Esophagus muscularis mucosa (tissue), 4 donors: ENCODE measurements at places on chromosomes 5 and 9. TPM values are rescaled to one million over a fixed set of nuclear protein-coding genes. Genes with fewer than 3 reads are reported as not detected.
A peak's percentile ranks its signal among the peaks of the same experiment; 100 is the strongest.

GRCh38 chr5:106964132-106964531, 706.6 kb downstream of the EFNA5 start:
- DNase-seq, result no peak

DNA sequence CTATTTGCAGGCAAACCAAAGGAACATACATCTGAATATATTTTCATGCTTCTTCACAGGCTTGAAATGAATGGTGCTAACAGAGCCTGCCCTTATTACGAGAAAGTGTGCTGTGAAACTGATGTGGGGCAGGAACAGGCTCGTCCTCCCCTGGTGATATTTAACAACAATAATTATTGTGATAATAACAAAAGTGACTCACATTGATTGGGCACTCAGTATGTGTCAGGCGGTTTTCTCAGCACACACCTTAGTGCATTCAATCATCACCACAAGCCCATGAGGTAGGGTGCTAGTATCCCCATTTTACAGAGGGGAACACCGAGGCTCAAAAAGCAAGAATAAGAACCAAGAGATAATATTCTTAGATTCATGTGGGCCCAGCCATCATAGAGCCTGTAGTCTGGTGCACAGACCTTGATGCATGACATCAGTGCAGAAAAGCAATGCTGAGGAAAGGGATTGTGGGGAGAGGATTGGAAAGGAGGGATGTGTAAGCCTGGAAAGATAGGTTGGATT, 18.1 kb upstream of the BOD1 start:
- DNase-seq, result no peak

DNA sequence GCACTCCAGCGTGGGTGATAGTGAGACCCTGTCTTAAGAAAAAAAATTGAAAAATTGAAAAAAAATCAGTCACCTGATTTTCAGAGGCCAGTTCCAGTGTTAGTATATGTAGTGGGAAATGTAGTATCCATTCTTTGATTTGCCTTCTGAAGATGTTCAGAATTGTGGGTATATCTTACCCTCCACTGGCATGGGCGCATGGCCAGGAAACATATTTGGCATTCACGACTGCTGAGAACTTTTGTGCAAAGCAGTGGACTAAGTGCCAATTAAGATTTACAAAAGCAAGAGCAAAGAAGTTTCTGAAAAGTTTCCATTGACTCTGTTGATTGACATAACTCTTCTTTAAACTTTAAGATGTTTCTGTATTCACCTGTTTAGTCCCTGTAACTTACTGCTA, 2.4 kb downstream of the CAVIN4 start:
- DNase-seq, result no peak

Gene NLN
- total RNA-seq, result 11.9 TPM

- no peak for DNase-seq
Observed at GRCh38 chr9:121551985-121552753, 52.5 kb upstream of the GGTA1 start.

- no peak for DNase-seq
Observed at GRCh38 chr9:120750421-120750820, 36.2 kb upstream of the MEGF9 start.

Gene GOLM1
- 8.6 TPM for total RNA-seq

DNA sequence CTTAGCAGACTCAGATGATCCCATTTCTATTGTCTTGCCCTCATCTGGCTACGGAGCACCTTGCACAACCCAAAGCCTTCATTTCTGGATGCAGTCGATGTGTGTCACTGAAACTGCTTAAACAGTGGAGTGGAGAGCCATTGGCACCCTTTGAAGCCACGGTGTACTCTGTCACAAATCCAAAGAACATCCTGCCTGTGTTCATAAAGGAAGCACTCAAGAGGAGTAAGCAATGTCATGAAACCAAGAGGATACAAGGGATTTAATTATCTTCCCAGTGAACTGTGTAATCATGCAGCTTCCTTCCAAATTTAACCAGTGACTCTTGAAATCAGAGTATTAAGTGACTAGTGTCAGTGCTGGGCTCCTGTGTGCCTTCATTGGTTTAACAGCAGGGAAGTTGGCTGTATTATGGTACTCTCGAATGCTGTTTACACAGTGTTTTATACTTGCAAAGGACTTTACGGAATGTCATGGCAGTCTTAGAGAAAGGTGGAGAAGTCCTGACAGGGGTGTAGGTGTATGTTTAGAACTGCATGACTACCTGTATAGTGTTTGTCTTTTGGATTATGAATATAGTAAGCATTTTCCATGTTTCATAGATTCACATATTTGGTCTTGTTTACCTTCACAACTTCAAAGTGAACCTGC, 41.9 kb downstream of the CD180 start:
- no peak for DNase-seq

GRCh38 chr5:64165500-64166200, at the start of gene RNF180:
TSS of gene RNF180 (plus strand) at chr5:64165843. CDS start at chr5:64200808, 34,965 bp downstream.
- no peak for DNase-seq

- peak; percentile 42 for DNase-seq
Observed at GRCh38 chr9:112119225-112120029, 55.7 kb downstream of the SUSD1 start.

DNA sequence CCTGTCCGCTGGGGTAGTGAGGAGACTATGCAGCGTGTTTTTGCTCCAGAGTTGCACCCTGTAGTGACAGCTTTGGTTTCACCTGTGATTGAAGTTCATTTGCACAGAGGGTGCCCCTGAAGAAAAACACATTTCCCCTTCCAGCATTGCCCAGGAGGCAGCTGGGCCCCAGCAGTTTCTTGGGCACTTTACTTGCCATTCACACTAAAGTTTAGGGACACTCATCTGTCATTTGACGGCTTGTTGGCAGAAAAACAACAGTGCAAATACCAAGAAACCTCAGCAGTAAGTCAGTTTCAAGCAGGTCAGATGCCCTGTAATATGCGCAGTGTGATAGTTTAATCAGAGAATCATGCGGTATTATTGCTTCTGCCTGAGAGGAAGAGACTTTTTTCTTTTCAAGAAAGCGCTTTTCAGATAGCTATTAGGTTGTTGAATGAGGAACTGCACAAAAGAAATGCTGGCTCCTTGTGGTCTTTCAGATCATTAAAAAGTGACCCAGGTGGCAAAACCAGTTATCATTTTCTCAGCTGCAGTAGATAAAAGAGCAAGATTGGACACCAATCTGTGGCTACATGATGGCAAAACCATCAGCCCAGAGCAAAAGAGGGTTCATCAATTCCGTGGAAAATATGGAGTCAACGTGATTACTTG, 136.2 kb upstream of the PUM3 start:
- DNase-seq, result peak; percentile 62

- DNase-seq, result no peak
Observed at GRCh38 chr9:74742191-74742790, 145.4 kb downstream of the TRPM6 start.

Gene FRMD3
- total RNA-seq, result 13.4 TPM
